Ascending aorta (tissue), 2 donors: ENCODE measurements at places on chromosomes 2 and 18.

DNA sequence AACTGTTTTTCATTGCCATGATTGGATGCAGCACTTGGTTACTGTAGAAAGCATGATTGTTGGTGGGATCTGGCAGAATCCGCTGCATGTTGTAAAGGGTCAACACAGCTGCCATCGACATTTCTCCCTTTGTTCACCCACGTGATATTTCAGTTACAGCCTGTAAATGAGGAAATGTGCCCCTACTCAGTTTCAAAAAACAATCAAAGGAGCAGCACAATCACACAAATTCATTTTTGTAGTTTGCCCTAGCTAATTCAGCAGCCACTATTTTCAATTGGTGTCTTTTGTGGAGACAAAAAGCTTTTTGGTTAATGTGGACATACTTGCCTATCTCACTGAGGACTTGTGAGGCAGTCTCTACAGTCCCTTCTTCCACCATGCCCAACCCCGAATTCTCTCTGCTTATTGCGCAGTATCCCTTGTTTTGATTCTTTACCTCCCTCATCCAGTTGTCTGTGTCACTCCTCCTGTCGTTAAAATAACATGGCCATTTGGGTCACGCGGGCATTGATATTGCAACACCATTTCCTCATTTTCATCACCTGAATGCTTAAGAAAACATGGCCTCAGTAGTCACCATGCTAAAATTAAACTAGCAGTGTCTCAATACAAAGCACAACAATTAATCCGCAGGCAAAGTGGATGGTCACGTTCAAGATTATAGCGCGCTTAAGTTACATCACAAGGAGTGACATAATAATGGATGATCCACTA, 6.4 kb upstream of the PROC start:
- peak overlapping the region; percentile 93 for H3K27ac ChIP-seq
- peak; percentile 72 for DNase-seq
- H3K36me3 ChIP-seq, result no peaks in the 10 kb centered on the region
- H3K4me3 ChIP-seq, result no peak overlapping the region

- no peak overlapping the region for H3K4me3 ChIP-seq
- no peaks in the 10 kb centered on the region for H3K27me3 ChIP-seq
- no peaks in the 10 kb centered on the region for H3K36me3 ChIP-seq
- no peak for DNase-seq
- H3K4me1 ChIP-seq, result peaks cover 5% of the 10 kb centered on the region
Measured at GRCh38 chr2:237444071-237444470, 30.1 kb upstream of the COL6A3 start.

GRCh38 chr18:58392324-58393000, 236.4 kb downstream of the ALPK2 start:
- H3K4me1 ChIP-seq, result no peaks in the 10 kb centered on the region
- H3K36me3 ChIP-seq, result no peaks in the 10 kb centered on the region
- no peak overlapping the region for H3K27ac ChIP-seq
- no peaks in the 10 kb centered on the region for H3K27me3 ChIP-seq

DNA sequence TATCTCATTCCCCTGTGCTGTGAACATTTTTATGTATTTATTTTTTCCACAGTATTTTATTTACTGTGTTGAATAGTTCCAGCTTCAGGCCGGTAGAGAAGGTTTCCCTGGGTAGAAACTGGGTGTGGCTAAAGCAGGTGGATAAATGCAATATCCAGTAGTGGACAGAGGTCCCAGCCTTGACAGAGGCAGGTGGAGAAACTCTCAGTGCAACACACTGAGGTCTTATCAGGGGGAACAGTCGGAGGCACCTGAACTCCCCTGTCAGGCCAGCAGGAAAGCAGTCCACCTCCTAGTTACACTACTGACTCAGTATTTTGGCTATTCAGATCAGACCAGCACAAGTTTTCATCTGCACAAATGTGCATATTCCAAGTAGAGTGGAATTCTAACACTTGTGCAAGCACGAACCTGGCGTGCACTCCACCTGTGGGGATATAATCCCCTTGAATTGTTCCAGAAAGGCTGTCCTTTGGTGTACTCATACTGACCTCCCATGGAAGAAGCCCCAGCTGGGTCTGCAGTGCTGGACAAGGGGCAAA, 103.3 kb downstream of the GULP1 start:
- H3K4me3 ChIP-seq, result no peak overlapping the region
- no peak for DNase-seq
- peaks cover 4% of the 10 kb centered on the region for H3K4me1 ChIP-seq
- H3K27ac ChIP-seq, result no peak overlapping the region
- no peaks in the 10 kb centered on the region for H3K27me3 ChIP-seq

GRCh38 chr2:122340246-122340645, 584.8 kb downstream of the TSN start:
- no peak overlapping the region for H3K4me3 ChIP-seq
- H3K4me1 ChIP-seq, result no peaks in the 10 kb centered on the region

DNA sequence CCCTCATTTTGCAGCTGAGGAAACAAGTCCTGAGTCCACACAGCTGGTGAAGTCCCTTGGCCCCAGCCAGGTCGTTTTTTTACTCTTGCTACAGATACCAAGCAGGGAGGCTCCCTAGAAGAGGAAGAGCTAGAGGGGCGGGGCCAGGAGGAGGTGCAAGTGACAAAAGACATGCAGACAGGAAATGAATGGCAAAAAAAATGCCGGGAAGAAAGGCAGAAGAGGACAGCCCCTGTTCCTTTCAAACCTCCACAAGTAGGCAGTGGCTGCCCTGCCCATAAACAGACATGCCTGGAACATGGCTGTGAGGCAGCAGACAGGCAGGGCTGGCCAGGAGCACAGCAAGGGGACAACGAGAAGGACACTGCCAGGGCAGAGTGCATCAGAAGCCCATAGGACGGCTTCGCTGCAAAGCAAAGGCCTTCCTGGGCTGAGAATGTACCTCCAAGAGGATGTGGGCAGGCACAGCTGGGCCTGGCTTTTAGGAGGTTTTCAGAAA, 108.7 kb downstream of the ZBTB7C start:
- H3K36me3 ChIP-seq, result no peaks in the 10 kb centered on the region
- no peak overlapping the region for H3K27ac ChIP-seq
- no peak for DNase-seq
- peaks cover 1% of the 10 kb centered on the region for H3K4me1 ChIP-seq
- no peaks in the 10 kb centered on the region for H3K27me3 ChIP-seq
- no peak overlapping the region for H3K4me3 ChIP-seq

DNA sequence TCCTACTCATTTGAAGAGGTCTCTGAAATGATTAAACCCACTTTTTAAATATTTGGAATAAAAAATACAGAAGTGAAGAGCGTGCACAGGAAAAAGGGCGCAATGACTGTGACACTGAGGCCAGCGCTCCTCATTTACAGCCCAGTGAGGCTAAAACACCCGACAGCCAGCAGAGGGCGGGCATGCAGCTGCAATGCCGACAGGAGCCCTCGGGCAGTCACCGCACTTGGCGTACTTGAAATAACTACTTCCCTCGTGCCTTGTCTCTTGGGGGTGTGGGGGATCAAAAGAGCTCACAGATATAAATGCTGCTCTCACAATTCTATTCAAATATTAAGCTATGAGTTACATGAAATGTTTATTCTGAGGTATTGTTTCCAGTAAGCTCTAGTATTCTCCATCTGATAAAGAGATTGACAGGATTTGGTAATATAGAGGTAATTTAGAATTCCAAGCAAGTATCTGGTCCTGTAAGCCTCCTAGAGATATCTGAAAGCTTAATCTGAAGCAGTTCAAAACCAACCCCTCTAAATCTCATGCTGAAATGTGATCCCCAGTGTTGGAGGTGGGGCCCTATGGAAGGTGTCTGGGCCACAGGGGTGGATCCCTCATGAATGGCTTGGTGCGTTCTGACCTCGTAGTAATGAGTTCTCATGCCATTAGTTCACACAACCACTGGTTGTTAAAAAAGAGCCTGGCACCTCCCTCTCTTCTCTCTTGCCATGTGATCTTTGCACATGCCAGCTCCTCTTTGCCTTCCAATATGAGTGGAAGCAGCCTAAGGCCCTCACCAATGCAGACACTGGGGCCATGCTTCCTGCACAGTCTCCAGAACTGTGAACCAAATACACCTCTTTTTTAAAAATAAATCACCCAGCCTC, 93.6 kb downstream of the ZAP70 start:
- no peaks in the 10 kb centered on the region for H3K27me3 ChIP-seq
- no peaks in the 10 kb centered on the region for H3K4me1 ChIP-seq
- H3K4me3 ChIP-seq, result no peak overlapping the region
- peak; percentile 89 for DNase-seq
- H3K27ac ChIP-seq, result peak overlapping the region; percentile 3

- no peak for DNase-seq
- H3K36me3 ChIP-seq, result no peaks in the 10 kb centered on the region
- no peaks in the 10 kb centered on the region for H3K27me3 ChIP-seq
- no peaks in the 10 kb centered on the region for H3K4me1 ChIP-seq
Measured at GRCh38 chr2:211982162-211982561, 556.4 kb downstream of the ERBB4 start.

- no peak overlapping the region for H3K4me3 ChIP-seq
- no peak for DNase-seq
- H3K4me1 ChIP-seq, result peaks cover 3% of the 10 kb centered on the region
- no peaks in the 10 kb centered on the region for H3K36me3 ChIP-seq
- no peaks in the 10 kb centered on the region for H3K27me3 ChIP-seq
Measured at GRCh38 chr2:173058097-173058496, 17.5 kb upstream of the MAP3K20 start.

DNA sequence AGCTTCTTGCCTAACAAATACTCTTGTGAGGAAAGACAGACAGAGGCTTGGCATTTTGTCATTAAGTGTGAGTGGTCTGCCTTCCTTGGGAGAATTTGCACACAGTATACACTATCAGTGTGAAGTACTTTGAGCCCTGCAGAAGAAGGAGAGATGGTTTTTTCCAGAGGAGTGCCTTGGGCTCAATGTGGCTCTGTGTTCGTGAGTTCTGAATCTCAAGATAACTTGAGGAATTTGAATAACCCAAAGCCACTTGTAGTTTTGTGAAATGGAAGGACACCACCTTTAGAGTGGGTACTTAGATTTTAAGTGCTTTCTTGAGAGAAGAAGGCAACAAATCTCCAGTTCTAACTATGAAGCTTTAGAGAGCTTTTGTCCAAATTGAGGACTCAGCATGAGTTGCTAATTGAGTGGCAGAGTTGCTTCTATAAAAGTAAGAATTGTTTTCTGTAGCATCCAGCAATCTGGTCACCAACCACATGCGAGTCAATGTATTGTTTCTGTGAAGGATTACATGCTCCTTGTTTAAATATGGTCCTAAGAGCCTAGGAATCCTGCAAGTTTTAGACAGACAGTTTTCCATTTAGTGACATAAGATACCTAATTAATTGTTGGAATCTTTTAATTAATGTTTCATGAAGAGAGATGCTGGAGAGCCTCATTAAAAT, 68.3 kb downstream of the BABAM2 start:
- no peak overlapping the region for H3K4me3 ChIP-seq
- H3K36me3 ChIP-seq, result no peaks in the 10 kb centered on the region
- no peak overlapping the region for H3K27ac ChIP-seq
- no peaks in the 10 kb centered on the region for H3K27me3 ChIP-seq
- no peak for DNase-seq

GRCh38 chr2:67880291-67880761, 182.5 kb downstream of the C1D start:
- H3K27me3 ChIP-seq, result no peaks in the 10 kb centered on the region
- no peak overlapping the region for H3K4me3 ChIP-seq
- no peaks in the 10 kb centered on the region for H3K36me3 ChIP-seq
- peaks cover 30% of the 10 kb centered on the region for H3K4me1 ChIP-seq
- no peak for DNase-seq
- peak overlapping the region; percentile 82 for H3K27ac ChIP-seq

- no peaks in the 10 kb centered on the region for H3K4me1 ChIP-seq
- no peak for DNase-seq
- H3K27ac ChIP-seq, result no peak overlapping the region
- no peaks in the 10 kb centered on the region for H3K27me3 ChIP-seq
- no peak overlapping the region for H3K4me3 ChIP-seq
- no peaks in the 10 kb centered on the region for H3K36me3 ChIP-seq
Measured at GRCh38 chr2:181471226-181471625, 14.0 kb downstream of the ITGA4 start.

GRCh38 chr2:98801286-98801685, 70.4 kb upstream of the MGAT4A start:
- no peak overlapping the region for H3K27ac ChIP-seq
- no peaks in the 10 kb centered on the region for H3K36me3 ChIP-seq
- H3K4me3 ChIP-seq, result no peak overlapping the region
- H3K4me1 ChIP-seq, result no peaks in the 10 kb centered on the region

DNA sequence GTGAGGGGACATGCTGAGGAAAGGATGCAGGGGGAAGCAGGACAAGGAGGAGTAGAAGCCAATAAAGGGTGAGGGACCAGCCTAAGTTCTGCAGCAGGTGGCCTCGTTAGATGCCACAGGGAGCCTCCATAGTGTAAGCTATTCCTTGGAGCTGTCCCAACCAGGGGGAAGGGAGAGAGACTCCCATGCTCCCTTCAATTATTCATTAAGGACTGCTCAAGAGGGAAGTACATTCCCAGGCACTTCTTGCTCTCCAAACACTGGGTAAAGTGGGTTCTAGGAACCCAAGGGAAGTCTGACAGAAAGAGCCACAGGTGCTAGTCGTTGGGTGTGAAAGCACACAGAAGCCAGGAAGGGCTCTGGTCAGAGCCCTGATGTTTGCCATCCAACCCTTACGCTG, 193.7 kb downstream of the SLC39A10 start:
- H3K27ac ChIP-seq, result no peak overlapping the region
- H3K4me3 ChIP-seq, result no peak overlapping the region
- no peaks in the 10 kb centered on the region for H3K4me1 ChIP-seq
- H3K36me3 ChIP-seq, result no peaks in the 10 kb centered on the region

DNA sequence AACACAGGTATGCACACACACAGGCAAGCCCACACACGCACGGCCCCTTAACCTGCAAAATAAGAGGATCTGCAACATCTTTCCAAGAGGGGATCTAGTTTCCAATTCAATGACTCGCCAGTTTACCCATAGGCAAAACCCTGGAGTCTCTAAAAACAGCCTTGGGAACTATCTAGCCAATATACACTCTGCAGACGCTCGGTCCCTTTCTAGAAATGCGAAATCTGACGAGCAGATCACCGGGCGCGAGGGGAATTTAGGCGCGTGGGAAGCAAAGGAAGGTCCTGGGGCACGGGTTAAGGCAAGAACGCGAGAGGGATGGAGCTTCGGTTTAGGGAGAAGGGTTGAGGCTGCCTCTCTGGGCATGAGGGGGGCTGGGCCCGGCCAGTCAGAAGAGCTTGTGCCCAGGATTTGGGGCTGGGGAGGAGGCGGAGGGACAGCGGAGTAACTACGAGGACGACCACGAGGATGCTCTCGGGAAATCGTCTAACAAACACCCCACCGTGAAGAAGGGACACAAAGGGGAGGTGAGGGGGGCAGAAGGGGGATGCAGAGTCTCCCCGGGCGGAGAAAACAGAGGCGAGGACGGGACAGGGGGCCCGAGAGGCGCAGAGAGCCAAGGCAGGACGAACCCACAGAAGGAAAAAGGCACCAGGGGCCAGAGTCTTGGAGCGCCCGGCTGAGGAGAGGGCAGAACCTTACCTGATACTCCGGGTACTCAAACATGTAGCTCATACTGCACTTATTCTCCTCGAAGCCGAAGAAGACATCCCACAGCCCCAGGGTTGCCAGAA, 542 bp downstream of the PGAP1 start:
- peak overlapping the region; percentile 85 for H3K4me3 ChIP-seq
- peaks cover 4% of the 10 kb centered on the region for H3K4me1 ChIP-seq
- no peaks in the 10 kb centered on the region for H3K27me3 ChIP-seq
- peak overlapping the region; percentile 89 for H3K27ac ChIP-seq

GRCh38 chr2:20333738-20334137, 16.9 kb downstream of the PUM2 start:
- no peaks in the 10 kb centered on the region for H3K27me3 ChIP-seq
- no peaks in the 10 kb centered on the region for H3K4me1 ChIP-seq
- no peak overlapping the region for H3K4me3 ChIP-seq
- H3K27ac ChIP-seq, result no peak overlapping the region
